ENCODE measurements at places on chromosomes 11 and 22.

DNA sequence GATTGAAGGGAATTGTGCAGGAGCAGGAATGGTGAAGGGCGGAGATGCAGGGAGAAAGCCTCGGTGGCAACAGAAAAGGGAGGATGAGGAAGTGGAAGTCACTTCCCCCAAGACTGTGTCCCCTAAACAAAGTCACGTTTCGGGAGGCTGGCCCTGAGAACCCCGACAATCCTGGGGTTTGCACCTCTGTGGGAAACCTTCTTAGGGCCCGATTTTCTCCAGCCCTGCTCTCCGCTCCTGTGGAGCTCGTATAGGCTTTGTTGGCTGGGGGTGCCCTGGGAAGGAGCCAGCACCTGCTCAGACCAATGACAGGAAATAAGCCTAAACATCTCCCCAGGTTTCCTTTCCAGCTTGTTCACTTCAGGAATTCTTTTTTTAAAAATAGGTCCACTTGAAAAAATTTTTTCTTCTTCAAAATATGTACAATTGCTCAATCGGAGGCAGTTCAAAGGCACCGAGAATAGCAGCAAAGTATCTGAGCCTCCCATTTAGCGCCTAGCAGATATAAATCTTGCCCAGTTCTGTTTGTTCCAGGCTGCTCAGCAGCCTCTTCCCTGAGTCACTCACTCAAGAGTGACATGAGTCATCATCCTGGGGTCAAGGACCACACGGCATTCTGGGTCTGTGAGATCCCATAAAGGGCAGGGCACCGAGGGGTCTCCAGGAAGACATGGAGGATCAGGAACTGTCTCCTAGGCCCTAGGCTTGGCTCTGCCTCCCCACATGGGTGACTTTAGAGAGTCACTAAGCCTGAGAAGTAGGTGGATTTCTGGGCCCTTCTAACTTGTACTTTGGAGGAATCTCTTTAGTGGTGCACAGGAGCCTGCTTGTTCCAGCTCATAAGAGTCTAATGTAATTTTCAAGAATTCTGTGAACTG is 34.0 kb downstream of the IRAG1 start:
- DNase-seq = no peak

GRCh38 chr11:76153571-76153923 is 52.8 kb downstream of the WNT11 start:
- no peak for DNase-seq

GRCh38 chr22:36321797-36322601 is 65.8 kb downstream of the MYH9 start:
- no peak for DNase-seq

- DNase-seq = no peak
Observed at GRCh38 chr22:21945453-21946261, 7.0 kb downstream of the PPM1F start.

DNA sequence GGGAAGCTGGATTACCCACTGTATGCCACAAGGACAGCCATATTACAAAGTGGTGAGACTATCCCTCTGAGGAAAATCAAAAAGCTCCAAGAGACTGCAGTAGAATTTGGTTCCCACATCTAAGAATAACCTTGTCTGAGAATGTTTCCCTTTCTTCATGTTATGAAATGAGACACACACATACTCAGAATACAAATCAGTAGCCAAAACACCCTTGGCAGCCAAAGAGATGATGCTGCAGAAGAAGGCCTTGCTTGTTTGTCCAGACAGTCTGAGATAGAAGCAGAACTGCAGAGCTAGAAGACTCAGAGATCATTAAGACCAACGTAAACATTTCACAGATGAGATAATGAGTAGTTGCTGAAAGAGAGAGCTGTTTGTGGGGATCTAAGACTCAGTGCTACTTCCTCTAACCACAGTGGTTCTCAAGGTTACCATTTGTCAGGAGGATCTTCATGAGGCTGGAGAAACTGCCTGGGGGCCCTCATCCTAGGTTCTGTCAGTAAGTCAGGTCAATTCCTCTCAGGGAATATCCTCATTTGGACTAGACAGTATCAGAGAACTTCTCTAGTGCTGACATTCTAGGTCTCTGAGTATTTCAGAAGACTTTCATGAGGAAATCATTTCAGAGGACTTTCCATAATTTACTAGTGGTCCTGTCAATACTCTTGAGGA is 38.9 kb downstream of the RELT start:
- DNase-seq = no peak
